ENCODE measurements at places on chromosomes 2 and 18.

DNA sequence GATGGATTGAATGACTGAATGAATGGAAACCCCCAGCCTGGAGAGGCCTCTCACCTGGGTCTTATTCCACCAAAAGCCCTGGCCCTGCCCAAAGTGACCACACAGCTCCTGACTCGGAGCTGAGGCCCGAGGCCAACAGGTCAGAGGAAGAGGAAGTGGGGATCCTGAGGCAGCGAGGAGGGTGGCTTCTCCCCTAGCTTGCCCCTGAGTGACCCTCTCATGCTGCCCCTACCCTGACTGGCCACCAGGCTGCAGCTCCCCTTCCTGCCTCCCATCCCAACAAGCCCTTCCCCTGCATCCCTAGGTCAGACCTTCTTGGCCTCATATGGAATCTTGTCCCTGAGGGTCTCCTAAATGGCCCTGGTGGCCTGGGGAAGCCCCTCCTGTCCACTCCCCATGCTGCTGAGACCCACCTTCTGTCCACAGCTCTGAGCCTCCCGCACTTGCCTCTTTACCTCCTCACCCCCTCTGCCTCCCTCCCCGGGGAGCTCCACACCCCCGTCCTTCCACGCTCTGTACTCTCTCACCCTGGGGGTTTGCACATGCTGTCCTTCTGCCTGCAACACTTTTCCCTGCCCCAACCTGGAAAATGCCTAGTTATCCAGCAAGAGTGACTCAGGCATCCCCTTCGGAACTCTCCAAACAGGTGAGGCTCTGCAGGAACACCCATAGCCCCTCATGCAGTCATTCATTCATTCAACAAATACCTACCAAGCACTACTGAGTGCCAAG, 134.8 kb upstream of the HDAC4 start:
- DNase-seq, result no peak

DNA sequence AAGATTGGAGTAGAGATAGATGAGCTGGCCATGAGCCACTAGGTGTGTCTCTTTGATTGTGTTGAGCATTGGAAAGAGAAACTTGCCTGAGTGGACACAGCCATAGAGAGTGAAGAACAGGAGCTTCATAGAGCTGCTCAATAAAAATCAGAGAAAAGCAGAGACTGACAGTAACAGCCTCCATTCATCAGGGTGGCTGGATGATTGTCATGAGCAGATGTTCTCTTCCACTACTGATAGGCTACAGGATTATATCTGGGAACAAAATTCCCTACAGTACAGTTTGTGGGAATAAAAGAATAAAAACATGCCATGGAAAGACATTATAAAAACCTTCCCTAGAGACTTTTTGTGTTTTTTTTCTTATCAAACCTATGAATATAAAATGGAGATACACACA, 404.8 kb upstream of the ACVR2A start:
- DNase-seq, result no peak

DNA sequence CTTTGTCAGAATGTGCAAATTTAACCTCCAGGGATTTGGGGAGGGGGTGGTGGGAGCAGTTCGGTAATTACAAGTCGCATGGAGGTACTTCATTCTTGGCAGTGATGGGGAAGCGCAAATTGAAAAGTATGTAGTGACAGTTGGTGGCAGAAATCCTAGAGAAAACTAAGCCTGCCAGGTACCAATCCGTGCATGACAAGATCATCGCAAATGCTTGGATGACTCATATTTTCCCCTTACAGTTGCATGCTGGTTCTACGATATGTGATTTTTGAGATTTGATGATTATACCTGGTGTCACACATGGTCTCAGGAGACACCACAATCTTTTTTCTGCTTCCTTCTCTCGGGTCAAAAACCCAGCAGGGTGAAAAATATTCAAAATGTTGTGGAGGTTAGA, 479.7 kb upstream of the ID2 start:
- no peak for DNase-seq

GRCh38 chr2:190769258-190769657, 111.4 kb upstream of the GLS start:
- DNase-seq, result no peak

DNA sequence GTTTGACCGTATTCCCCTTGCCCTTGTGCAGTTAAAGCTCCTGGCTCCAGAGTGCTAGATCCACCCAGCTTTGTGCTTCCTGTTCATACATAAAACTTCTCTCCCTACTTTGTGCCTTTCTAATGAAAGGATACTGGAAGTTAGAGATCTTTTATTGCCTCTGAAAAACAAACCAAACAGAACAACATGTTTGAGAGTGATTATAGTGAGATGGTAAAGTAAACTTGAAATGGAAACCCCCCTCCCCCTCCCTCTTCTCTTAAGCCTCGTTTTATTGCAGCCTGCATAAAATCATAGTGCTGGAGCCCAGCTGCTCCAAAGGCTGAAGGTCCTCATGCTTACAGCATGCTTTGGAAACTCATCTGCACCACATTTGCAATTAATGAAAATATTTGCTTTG, 125.1 kb downstream of the TANC1 start:
- no peak for DNase-seq

- DNase-seq, result no peak
These were observed 1.3 kb upstream of the CLIP4 start for GRCh38 chr2:29113891-29114321.

GRCh38 chr2:180124273-180125139, 117.4 kb upstream of the CWC22 start:
- DNase-seq, result peak; percentile 4

GRCh38 chr2:31129375-31130171, 8.7 kb downstream of the GALNT14 start:
- DNase-seq, result no peak

DNA sequence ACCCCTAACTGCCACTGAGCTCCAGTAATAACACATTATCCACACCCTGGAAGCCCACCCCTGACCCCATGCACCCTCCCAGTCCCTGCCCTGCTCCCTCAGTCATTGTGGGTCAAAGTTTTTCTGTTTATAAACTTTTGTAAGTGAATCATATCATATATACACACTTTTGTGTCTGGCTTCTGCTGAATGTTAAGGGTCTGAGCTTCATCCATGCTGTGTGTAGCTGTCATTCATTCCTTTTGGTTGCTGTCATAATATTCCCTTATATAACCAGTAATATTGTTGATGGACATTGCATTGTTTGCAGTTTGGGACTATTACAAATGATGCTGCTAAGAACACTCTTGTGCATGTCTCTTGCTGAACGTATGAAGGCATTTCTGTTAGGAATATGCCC, 14.5 kb downstream of the CNNM4 start:
- DNase-seq, result no peak

DNA sequence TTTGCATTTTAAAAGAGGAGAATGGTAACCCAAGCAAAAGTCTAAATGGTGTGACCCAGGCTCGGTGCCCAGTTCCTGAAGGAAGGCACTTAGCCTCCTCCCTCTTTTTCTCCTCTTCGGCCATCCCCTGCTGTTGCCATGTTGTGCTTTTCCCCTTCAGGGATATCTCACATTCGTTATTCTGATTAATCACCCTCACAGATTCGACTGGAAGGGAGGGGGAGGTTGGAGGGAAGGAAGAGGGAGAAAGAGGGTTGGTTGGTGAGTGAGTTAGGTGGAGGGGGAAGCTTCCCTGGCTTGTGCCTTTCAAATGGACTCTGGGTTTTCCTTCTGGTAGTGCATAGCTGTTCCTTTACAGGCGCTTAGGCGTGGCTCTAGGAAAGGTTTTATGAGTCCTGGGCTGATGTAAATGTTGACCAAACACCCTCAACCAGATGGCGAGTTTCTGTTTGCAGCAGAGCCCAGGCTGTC, 39.0 kb upstream of the LYPD6B start:
- no peak for DNase-seq

DNA sequence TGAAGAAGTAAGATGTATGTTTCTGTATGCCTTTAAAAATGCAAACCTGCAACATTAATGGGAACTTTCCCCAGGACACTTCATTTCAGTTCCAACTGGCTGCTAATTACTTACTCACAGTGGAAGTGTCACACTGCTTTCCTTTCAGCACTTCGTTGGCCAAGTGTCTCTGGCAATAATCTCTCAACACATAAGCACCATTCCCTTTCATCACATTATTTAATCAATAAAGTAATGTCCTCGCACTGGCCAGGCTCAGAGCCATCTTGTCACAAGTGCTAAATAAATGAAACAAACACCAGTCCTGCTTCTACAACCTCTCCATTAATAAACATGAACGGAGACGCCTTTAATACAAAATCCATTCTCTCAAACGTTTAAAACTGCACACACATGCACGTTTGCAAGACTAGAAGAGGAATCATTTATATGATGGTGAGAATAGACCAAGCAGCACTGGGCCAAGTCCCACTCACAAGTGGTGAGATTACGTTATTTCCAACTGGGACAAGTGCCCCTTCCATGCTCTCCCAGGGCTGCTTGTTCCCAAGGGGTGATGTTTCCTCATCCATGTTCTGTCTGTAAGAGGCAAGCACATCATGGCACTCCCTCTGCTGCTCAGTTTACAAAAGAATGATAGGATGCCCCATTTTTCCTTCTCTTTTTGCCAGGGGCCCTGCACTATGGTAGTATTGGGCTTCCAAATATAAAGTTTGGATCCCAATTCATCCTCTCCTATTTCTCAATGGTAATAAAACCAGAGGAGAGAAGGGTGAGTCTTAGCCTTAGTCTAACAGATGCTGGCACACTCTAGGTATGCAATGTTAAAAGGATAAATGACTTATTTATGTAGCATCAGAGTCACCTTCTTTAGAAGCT, 56.8 kb upstream of the ETAA1 start:
- DNase-seq, result no peak

DNA sequence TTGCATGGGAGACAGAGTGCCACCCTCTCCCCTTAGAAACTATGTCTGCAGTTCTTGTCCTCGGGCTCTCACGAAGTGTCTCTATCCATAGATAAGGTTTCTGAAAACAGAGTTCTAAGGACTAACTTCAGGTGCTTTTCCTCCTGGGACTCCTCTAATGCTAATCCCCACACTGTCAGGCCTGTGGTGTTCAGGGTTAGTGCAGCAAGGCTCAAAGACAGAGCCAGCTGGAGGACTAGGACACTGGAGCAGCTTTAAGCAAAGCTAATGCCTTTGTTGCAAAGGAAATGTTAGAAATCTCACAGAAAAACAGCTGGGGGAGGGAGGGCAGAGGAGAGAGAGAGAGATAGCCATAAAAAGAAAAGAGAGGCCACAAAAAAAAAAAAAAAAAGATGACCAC, 824.0 kb upstream of the FSHR start:
- DNase-seq, result no peak

- DNase-seq, result no peak
These were observed 10.2 kb downstream of the CYRIA start for GRCh38 chr2:16655445-16655837.

DNA sequence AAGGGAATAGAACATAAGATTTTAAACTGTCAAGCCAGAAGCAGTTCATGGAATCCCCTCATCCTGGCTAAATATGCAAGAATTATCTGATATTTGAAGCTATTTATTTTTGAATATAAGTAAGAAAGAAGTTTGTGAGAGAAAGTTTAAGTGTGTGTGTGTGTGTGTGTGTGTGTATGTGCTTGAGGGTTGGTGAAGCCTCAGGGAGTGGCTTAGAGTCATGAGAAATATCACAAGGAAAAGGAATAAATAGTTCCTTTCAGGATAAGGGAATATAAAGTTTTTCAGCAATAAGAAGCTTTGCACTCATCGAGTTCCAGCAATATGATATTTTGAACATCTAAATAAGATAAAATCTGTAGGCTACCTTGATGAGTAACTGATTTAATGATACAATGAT, 359.6 kb downstream of the MEIS1 start:
- DNase-seq, result no peak

DNA sequence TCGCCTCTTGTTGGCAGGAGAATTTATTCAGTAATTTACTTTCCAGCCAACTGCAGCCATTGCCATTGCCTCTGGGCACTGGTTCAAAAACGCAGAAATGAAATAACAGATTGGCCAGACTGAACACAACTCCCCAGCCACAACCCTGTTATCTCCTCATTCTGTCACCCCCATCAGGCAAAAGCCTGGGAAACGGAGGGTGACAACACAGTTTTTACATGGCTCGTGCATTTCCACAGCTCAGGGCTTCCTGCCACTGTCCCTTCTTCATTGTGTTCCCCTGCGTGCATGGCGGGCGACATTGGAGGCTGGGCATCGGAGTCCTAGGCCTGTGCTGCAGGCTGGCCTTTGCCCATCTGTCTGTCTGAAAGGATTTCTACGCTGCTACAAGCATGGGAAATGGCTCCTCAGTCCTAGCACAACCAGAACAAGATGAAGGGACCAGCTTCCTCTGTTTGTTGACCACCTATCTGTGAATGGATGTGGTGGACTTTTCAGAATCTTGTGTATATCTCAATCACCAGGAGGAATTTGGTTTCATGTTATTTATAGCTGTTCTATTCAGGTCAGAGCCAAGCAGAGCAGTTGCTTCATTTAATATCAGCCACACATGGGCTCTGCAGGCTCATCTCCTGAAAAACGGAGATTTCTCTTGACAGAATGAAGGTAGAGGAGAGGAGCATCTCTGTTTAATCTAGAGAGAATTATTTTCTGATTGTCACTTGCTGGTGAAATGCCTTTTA, 107.0 kb downstream of the MGAT5 start:
- no peak for DNase-seq

DNA sequence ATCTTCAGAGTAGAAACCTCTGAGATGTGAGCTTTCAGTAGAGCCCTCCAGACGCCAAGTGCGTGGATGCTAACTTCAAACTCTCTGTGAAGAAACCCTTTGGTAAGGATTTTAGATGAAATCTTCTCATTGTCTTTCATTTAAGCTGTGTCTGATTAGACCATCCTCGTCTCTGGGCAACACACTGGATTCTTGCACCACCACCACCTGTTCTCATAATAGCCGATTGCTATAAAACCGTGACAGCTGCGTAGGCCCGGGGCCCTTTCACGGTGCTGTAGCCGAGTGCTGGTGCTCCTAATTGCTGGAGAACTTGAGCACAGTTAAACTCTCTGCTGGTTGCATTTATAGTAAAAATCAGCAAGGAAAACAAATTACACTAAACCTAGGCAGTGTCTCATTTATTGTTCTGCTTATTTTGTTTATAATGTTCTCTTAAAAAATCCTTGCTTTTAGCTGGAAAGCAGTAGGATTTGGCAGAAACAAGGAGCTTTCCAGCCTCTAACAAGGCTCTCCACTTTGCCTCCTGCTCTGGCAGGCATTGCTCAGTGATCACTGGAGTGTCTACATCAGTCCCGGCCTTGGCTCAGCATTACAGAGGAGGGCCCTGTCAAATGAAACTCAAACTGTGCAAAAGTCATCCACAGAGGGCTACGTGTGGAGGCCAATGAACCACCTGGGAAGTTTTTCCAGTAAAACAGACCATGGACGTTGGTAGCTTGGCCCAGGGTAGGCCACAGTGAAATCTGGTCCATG, 40.9 kb upstream of the MBP start:
- no peak for DNase-seq
